ENCODE measurements at places on chromosomes 6 and 20. TPM values are rescaled to one million over a fixed set of nuclear protein-coding genes. Genes with fewer than 3 reads are reported as not detected.

Gene GABBR1
- 7.1 TPM for total RNA-seq

Gene C20orf144
- not detected for total RNA-seq

Gene MYLK2
- 0.18 TPM for total RNA-seq

Gene VGLL2
- not detected for total RNA-seq

Gene LINC00237
- not detected for total RNA-seq

Gene EXOC2
- total RNA-seq: 17.3 TPM

Data from myometrial cell (primary cell).